Inflammatory macrophage (primary cell): ENCODE measurements at places on chromosomes 5 and 9.

DNA sequence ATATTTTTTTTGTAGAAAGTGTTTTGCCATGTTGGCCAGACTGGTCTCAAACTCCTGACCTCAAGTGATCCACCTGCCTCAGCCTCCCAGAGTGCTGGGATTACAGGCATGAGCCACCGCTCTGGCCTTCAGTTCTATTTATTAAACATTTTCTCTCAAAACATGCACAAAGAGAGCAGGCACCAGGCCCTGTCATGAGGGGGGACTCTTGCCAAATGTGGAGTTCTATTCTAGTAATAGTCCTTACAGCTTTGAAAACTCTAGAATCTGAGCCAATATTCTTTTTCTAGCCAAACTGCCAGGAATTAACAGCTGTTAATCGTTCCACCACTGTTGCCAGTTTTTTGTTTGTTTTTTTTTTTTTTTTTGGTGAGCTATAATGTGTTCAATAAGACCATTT is 124.6 kb downstream of the TARS1 start:
- DNase-seq, result no peak

DNA sequence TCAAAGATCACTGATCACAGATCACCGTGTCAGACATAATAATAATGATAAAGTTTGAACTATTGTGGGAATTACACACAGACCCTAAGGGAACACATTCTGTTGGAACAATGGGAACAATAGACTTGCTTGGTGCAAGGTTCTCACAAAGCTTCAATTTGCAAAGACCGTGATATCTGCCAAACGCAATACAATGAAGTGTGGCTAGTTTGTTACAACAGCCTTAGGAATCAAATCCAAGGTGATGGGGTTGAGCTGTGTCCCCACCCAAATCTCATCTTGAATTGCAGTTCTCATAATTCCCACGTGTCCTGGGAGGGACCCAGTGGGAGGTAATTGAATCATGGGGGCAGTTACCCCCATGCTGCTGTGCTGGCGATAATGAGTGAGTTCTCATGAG is 20.8 kb downstream of the KYAT1 start:
- DNase-seq, result no peak

- DNase-seq, result no peak
Measured at GRCh38 chr5:88256872-88257271, 11.8 kb downstream of the TMEM161B start.

- no peak for DNase-seq
Measured at GRCh38 chr9:124284940-124285441, 27.2 kb downstream of the NEK6 start.

GRCh38 chr5:78387468-78388153 is 27.2 kb downstream of the SCAMP1 start:
- no peak for DNase-seq

GRCh38 chr5:82601077-82601476 is 322.9 kb upstream of the RPS23 start:
- DNase-seq, result no peak
